ENCODE measurements at places on chromosomes 4 and X.
A peak's percentile ranks its signal among the peaks of the same experiment; 100 is the strongest.

- DNase-seq = no peak
Measured at GRCh38 chr4:145182222-145182621, 1.8 kb upstream of the OTUD4 start.

- DNase-seq = no peak
Measured at GRCh38 chr4:142909908-142910307, 63.8 kb upstream of the INPP4B start.

- DNase-seq = peak; percentile 61
Measured at GRCh38 chr4:158624889-158625478, 46.7 kb downstream of the C4orf46 start.

DNA sequence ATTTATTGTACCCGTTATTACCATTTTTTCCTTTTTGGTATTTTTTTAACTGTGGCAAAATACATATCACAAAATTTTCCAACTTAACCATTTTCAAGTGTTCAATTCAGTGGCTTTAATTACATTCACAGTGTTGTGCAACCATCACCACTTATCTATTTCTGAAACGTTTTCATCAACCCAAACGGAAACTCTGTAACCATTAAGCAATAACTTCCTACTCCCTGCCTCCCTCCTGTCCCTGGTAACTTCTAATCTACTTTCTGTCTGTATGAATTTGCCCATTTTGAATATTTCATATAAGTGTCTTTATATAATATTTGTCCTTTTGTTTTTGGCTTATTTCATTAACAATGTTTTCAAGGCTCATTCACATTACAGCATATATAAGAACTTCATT lies 57.4 kb upstream of the MSN start:
- DNase-seq = no peak

DNA sequence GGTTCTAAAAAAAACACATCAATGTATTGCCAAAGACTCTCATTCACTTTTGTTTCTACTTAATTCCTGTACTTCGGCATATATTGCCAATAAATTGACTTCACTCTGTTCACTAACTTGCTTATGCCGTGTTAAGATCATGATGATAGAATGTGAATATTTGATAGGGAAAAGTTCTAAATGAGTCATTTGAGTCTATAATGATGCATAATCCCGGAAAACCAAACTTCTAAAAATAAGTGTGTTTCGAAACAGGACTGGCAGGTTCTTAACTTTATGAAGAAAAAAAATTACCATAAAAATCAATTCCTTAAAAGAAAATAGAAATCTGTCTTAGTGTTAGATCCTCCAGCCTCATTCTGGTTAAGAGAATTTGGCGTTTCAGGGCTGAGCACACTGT lies 387.5 kb upstream of the FTHL17 start:
- DNase-seq = no peak

DNA sequence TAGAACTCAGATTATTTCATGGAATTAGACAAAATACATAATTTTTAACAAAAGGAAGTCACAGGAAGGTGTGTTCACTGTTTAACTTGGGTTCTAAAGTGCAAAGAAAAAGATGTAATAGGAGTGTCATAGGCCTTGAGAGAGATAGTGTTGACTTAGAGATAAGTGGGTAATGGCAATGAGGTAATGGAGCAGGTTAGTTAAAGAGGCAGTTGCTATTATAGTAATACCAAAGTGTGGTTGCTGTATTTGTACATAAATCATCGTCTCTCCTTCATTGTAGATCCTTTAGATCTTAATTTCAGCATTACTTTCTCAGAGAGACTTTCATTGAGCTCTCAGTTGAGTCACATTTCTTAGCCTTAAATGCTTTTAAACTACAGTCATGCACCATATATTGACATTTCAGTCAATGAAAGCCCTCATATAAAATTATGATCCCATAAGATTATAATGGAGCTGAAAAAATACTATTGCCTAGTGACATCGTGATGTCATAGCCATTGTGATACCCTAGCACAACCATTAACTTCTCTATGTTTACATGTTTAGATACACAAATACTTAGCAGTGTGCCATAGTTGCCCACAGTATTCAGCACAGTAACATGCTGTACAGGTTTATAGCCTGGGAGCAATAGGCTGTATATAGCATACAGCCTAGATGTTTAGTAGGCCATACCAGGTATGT lies 245.4 kb downstream of the ADGRL3 start:
- no peak for DNase-seq

DNA sequence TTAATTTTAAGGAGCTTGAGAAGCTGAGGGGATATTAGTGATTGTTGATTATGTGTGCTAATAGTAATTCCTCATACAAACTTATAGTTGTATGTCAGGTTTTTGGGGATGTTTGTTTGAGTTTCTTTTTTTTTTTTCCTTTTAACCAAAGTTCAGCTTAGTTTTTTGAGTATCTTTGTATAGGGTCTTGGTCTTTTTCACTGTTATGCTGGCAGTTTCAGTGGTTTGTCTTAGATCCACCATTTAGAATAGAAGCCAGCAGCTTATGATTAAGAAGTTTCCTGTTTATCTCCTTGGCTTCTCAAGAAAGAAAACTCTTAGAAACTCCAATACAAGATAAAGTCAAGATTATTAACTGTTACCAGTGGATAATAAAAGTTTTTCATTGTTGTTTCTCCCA lies 16.1 kb downstream of the CPEB2 start:
- no peak for DNase-seq

DNA sequence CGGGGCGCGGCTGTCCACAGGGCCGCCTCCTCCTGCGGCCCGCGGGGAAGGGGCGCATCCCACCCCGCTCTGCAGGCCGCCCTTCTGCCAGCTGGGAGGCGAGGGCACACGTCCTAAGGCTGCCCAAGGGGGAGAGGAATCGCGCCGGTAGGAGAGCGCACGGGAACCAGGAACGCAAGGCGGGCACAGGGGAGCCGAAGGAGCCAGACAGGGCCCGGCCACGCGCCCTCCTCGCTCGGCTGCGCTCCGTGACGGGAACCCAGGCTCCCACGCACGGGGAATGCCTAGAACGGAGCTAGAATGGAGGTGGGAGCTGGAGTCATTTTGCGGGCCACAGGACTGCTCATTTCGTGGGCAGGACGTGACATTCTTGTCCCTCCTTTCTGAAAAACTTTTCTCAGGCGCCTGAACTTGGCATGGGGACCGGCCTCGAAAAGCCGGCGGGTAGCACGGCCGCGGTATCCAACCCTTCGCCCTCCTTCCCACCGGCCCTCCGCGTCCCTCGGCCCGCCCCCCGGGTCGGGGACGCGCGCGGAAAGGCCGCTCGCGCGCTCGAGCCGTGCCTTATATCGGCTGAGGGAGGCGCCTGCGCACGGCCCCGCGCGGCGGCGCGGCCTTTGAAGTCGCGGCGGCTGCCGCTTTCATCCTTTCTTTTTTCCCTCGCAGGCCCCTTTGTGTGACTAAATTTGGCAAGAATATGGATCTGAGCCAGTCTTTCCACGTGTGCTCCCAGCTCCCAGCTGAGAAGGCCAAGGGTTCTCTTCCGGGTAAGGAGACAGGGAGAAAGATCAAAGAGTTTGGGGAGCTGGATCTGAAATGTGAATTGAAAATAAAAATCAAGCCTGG lies 4.2 kb upstream of the LEF1 start:
- DNase-seq = peak; percentile 68
